Activated T-helper 1 cell treated with anti-CD3 and anti-CD28 coated beads, Interleukin-2, amount 50 U/mL, for 16 hours (primary cell): ENCODE measurements at places on chromosomes 4 and X.

DNA sequence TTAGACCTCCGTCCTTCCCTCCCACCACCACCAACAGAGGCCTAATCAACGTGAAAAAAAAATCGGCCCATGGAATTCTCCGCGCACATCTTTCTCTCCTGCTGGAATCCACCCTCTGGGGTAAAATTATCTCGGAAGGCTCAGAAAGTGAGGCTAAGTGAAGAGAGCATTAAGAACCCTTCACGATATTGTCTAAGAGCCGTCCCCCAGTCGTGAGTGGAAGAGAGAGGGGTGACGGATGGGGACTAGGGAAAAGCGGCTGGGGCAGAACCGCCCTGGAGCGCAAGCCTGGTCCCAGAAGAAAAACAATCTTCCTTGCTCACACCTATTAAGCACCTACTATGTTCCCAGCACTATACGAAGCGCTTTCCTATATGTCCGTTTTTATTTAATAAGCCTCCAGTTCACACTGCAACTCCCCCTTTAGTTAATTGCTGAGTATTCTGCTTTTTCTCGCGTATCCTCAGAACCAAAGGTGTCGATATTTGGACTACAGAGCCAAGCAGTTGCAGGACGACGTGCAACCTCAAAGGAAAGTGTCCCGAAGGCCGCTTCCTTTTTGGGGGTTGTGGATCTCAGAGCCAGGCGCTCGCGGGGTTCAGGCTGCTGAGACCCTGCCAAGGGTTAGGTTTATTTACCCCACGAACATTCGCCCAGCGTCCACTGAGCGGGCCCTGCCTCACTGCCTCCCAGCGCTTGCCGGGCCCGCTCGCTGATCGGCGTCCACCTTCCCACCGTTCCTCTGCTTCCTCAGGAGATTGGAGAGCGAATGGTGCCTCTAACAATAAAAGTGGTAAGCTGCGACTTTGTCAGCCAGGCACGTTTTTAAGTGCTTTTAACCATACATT, 889 bp downstream of the MGARP start:
- no peak for DNase-seq

GRCh38 chr4:41214136-41214824, at the start of gene APBB2:
Gene APBB2 (minus strand): TSS chr4:41214542. CDS start chr4:41033254, 181,288 bp downstream.
- DNase-seq, result no peak

GRCh38 chrX:46588263-46588662, 14.7 kb downstream of the CHST7 start:
- no peak for DNase-seq

GRCh38 chr4:53695540-53696463, 104.5 kb upstream of the LNX1 start:
- no peak for DNase-seq

DNA sequence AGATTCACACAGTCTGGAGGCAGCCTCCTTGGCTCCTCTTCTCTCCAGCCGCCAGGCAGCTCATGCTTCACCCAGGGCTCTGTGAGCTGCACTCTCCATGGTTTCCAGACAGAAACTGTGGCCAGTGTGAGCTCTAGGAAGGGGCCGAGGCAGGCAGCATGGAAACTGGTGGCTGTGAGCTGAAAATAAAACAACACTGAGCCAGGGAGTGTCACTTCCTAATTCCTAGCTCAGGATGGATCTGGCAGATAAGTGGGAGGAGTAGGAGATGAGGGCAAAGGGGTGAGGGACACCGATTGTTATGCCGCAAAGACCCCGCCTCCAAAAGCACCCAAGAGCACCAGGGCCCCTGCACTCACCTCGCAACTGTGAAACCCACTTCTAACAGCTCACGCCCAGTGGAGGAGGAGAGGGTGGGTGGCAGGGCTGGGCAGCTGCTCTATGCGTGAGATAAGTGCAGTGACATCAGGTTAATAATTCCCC, 69.8 kb downstream of the FHDC1 start:
- no peak for DNase-seq

DNA sequence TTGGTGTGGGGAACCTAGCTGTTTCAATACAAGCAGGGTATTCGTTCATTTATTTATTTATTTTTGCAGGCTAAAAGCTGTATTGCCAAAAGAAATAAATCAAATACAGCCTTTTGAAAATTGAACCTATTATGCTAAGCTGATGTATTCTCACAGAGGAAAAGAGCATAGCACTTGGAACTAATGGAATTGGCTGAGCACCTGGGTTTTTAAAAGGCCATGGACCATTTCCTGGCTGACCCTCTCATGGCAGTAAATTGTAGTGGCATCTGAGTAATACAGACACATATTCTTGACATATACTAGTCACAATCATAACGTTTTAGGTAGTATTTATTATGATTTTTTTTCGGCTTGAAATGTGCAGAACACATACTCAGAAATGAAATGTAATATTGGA, 71.8 kb upstream of the ALG13 start:
- no peak for DNase-seq

DNA sequence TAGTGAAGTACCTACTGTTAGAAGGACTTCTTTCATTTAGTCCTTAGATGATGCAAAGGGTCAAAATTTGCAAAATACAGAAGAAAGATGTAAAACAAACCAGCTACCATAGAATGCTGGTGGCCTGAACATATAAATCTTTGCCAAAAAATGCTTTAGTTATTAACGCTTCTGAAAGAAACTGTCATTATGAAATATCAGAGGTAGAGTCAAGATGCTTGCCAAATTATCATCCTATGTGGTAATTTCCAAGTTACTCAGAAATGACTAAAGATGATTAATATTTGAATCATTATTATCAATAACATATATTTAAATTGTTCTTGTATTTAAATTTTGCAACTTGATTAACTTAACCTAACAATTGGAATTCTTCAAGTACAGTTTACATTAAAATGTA, 588.4 kb upstream of the FAM241A start:
- no peak for DNase-seq

GRCh38 chrX:3540105-3540504, 173.3 kb downstream of the PRKX start:
- DNase-seq, result no peak
